Activated CD4-positive, alpha-beta T cell treated with anti-CD3 and anti-CD28 coated beads for 36 hours (primary cell): ENCODE measurements at places on chromosomes 2 and 18. TPM values are rescaled to one million over a fixed set of nuclear protein-coding genes. Genes with fewer than 3 reads are reported as not detected.

DNA sequence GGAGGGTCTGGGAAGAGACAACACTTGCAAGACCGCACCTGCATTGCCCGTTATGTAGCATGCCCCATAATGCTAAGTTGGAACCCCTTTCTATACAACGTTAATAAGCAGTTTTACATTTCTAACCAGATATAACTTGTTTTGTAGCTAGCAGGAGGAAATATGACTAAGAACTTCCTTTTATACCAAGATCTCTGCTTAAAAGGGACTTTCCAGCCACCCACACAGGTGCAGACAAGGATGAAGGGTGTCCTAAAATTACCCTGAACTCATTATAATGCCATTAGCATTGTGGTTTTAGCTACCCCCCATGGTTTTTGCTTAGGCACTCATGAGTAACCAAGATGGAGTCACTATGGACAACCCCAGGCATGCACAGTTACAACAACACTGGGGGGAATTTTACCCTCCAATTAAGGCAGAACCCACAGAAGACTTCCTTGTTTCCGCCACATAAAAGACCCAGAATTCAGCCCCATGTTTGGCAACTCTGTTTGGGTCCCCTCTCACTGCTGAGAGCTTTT lies 362.8 kb downstream of the CBLN2 start:
- DNase-seq: peak; percentile 34

GRCh38 chr2:230503798-230504197 lies 87.8 kb downstream of the SP100 start:
- DNase-seq: no peak

DNA sequence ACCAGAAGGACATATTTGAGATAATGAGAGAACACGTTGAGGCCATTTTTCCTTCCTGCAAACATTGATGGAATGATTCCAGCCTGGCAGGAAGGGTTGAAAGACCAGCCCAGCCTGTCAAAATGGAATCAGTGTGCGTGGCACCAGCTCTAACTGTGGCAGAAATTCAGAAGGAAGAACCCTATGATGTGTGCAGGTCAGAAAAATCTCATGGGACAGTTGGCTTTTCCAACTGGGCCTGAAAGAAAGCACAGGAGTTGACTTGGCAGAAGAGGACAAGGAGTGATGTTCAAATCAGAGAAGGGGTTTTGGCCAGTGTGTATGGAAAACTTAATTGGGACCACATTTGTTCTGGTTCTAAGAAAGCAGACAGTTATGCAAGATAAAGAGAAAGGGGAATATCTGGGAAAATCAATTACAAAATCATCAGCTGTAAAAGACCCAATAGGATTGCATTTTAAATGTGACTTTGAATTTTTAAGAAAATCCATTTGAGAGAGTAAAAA lies 192.8 kb upstream of the PID1 start:
- no peak for DNase-seq

DNA sequence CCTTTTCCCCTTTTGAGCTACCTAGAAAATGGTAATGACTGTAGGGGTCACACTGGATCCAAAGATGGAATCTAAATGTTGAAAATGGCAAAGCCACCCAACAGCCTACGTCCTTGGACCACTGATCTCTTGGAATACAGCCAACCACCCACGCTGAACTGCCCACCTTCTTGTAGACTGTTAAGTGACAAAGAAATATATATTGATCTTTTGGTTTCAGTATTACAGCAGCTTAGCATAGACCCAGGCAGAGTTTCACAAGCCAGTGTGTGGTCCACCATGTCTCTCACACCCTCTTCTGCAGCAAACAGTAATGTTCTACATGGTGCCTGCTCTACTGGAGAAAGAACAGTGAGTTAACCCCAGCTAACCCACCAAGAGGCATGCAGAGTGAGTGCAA lies 20.2 kb downstream of the CACNB4 start:
- DNase-seq: no peak

GRCh38 chr2:158845859-158846258 lies 50.7 kb downstream of the DAPL1 start:
- no peak for DNase-seq

DNA sequence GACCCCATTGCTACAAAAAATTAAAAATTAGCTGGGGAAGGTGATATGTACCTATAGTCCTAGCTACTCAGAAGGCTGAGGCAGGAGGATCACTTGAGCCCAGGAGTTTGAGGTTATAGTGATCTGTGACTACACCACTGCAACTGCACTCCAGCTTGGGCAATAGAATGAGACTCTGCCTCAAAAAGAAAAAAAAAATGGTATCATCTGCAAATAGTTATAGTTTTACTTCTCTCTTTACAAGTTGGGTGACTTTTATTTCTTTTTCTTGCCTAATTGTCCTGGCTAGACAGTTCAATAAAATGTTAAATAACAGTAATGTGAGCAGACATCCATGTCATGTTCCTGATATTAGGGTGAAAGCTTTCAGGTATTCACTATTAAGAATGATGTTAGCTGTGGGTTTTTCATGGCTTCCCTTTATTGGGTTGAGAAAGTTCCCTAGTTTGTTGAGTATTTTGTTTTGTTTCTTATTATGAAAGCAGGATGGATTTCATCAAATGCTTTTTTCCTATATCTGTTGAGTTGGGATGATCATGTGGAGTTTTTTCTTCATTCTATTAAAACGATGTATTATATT lies 24.9 kb upstream of the ACOXL start:
- no peak for DNase-seq

The ACOXL gene
- total RNA-seq: not detected
